ENCODE measurements at places on chromosomes 6 and 20.
A peak's percentile ranks its signal among the peaks of the same experiment; 100 is the strongest.

DNA sequence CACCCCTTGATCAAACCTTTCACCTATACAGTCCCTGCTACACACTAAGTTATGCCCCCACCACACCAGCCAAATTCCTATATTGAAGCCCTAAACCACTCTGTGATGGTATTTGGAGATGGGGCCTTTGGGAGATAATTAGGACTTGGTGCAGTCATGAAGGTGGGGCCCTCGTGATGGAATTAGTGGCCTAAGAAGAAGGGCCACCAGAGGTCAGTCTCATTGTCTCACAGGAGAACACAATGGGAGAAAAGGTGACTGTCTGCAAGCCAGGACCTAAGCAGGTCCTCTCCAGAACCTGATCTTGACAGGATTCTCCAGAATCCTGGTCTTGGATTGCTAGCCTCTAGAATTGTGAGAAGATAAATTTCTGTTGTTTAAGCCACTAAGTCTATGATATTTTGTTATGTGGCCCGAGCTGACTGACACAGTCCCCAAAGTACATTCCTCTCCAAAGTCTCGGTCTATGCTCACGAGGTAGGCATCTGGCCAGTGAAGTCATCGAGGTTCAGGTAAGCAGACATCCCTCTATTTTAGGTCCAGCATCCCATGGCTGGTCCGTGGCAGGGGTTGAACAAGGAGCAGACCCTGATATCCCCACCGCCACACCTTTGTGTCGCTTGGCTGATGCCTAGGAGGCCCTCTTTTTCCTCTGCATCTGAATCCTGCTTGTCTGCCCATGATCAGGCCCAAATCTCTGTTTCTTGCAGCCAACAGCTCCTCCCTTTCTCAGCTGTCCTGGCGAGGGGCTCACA lies 138.9 kb downstream of the NFATC2 start:
- no peak for DNase-seq

DNA sequence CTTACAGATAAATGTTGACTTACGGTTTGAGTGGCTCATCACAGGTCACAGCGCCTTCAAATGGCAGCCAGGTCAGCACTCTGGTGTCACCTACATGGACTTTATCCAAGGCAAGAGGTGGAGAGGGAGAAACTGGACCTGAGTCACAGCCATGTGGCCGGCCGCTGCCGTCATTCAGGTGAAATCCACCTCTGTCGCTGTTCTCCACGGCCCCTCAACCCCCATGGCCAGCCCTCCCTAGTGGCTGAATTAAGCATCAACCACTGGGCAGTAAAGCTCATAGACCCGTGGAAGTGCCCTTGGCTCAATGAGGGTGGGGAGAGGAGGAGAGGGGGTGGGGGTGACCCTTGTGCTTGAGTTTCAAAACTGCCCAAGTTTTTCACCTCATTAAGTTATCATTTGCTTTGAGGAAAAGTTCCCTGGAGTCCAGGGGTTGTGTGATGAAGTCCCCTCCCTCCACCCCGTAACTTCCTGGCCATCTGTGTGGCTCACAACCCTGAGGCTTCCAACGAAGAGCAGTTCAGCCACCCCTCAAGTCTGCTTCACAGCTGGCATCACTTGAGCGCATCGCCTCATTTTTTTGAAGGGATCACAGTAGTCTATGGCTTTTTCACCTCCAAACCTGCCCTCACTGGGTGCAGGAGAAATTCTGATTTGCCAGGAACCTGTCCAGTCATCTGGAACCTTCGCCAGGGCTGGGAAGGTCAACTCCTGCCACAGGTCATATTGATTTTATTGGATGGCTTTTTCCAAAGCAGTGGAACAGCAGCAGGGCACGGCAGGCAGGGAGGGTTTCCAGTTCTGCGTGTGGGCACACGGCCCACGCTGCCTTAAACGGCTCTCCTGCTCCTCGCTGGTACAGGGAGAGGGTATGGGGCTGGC lies 43.5 kb upstream of the APCDD1L start:
- DNase-seq = no peak

- DNase-seq = no peak
Measured at GRCh38 chr6:123171341-123172115, 175.5 kb downstream of the CLVS2 start.

DNA sequence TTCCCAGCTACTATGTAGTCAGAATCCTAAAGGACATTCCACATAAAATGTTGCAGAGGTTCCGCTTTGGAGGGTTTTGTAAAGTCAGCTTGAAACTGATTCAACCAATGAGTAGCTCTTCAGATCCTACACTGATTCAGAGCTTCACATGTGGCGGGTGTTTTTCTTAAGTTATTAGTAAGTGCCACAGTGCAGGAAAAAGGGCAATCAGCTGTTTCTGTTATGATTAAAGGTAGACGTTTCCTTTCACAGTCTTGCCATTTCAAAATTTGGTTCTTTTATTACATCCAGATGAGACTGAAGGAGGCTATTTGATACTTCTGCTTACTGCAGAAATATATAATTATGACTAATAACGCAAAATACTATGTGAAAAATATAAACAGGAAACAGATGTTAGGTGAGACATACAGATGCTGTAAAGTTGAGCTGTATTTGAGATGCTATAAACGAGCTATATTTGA lies 443.9 kb downstream of the CDKAL1 start:
- DNase-seq = no peak

DNA sequence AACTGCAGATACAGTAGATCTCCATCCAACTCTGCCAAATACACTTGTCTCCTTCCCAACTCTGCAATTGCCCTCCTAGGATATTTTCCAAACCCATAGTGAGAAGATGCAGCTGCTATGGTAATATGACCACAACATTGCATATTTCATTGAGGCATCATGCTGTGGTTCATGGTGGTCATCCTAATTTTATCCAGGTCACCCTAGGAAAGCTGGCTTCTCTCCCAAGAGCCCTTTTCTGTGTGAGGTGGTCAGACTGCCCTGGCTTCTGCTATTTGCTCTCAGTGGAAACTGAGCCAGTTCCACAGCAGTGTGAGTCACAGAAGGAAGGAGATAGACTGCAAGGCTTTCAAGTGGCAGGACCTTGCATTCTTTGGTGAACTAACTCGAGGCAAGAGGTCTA lies 5.5 kb downstream of the OGFRL1 start:
- DNase-seq = no peak

DNA sequence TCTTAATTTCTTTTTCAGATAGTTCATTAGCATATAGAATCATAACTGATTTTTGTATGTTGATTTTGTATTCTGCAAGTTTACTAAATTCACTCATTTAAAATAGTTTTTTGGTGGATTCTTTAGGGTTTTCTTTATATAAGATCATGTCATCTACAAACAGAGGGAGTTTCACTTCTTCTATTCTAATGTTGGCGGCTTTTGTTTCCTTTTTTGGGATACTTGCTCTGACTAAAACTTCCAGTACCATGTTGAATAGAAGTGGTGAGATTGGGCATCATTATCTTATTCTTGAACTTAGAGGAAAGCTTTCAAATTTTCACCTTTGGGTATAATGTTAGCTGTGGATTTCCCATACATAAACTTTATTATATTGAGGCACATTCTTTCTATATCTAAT lies 296.9 kb downstream of the BCKDHB start:
- DNase-seq = no peak

DNA sequence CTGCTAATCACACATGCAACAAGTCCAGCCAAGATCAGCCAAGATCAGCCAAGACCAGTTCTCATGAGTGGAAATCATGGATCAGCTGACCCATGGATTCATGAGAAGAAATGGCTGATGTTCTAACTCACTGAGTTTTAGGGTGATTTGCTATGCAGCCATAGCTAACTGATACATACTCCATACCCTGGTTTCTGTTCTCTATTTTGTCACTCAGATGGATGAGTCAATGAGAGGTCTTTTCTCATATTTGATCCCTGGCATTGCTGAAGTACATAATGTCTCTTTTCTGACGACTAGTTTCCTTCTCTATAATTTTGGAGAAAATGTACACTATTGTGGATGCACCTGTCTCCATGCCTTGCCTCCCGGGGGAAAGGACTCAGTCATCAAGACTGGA lies 118.4 kb upstream of the LY86 start:
- DNase-seq = no peak

GRCh38 chr20:9439806-9440205 lies 74.6 kb upstream of the LAMP5 start:
- DNase-seq = no peak

DNA sequence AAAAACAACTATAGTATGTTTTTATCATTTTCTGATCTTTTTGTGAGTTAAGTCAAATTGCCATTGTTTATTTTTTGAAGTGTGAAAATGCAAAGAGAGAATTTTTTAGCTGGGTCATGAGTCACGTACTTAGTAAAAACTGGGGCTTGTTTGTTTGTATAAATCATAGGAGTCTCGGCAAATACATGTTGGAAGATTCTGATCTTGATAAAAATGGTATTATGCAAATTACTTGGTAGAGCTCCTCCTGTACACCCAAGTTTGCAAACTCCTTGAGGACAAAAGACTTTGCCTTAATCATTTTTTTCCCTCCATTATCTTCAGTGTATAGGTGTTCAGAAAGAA lies 25.8 kb downstream of the TBPL1 start:
- DNase-seq = no peak

DNA sequence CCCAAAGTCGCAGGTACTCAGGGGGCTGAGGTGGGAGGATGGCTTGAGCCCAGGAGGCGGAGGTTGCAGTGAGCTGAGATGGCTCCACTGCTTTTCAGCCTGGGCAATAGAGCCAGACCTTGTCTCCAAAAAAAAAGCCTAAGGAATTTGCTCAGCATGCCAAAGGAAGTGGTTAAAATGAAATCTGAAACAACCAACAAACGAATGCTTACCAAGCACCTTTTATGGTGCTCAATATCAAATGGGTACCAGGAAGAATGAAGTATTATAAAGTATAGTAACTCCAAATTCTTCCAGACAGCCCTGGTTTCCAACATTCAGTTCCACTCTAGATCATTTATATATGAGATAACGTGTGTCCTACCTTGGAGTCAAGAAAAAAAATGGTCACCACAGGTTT lies 14.0 kb downstream of the GMDS start:
- DNase-seq = no peak

- no peak for DNase-seq
Measured at GRCh38 chr6:5923840-5924239, 82.9 kb downstream of the NRN1 start.

GRCh38 chr6:116884530-116884929 lies 7.5 kb downstream of the RFX6 start:
- DNase-seq = no peak

- peak; percentile 86 for DNase-seq
Measured at GRCh38 chr6:34696739-34697543, at the start of gene ILRUN. TSS of gene ILRUN (minus strand) at chr6:34696767. CDS start at chr6:34696603, 164 bp downstream.

- no peak for DNase-seq
Measured at GRCh38 chr6:34546551-34547321, 9.4 kb downstream of the SPDEF start.

DNA sequence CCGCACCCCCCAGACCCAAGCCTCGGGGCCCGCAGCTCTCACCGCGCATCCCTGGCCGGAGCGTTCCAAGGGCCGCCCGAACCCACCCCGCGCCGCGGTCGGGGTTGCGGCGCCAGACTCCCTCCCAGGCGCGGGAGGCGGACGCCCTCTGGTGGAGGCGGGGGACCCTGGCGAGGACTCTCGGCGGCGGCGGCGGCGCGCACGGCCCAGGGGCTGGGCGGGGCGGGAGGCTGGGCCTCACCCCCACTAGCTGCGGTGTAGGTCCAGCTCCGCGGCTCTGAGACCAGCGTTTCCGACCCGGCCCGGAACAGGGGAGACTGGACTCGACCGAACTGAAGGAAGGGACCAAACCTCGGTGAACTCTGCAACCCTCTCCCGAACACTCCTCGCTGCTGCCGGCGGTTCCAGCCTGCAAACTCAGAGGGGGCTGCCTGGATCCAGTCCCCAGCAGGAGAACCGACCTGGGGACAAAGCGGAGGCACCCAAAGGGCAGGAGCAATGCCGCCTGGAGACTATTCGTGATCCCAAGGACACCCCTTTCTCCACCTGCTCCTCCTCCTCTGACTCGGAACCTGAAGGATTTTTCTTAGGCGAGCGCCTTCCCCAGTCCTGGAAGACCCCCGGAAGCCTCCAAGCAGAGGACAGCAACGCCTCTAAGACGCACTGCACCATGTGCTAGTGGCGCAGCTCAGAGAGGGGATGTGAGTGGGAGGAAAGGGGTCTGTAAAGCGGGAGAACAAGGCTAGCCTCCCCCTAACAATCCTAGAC lies 859 bp upstream of the TOMM6 start:
- DNase-seq = no peak

DNA sequence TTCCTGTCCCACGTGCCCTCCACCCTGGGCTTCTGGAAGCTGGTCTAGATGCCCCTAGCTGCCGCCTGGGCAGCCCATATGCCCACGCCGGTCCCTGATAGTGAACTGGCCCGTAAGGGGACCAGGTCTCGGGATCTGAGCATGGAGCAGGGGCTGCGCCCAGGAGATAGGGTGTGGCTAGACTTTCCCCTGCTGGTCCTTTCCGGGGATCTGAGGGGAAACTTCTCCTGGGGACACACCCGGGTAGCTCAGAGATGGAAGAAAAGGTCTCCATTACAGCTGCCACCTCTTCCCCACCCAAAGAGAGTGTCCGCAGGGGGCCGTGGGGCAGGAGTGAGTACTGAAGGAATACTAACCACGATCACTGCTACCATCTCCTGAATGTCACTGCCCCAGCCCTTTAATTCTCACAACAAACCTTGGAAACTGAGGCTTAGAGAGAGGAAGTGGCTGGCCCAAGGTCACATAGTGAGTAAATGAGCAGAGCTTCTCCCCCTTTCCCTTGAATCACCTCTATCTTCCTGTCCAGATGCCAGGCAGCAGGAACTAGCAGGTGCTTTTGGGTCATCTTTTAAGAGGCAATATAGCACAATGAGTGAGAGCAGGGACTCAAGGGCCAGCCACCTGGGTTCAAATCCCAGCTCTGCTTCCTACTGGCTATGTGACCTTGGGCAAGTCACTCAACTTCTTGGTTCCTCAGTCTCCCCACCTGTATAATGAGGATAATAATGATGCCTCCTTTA lies 11.8 kb upstream of the CCN5 start:
- no peak for DNase-seq

GRCh38 chr20:62402456-62403150 lies 4.5 kb downstream of the CABLES2 start:
- DNase-seq = no peak

DNA sequence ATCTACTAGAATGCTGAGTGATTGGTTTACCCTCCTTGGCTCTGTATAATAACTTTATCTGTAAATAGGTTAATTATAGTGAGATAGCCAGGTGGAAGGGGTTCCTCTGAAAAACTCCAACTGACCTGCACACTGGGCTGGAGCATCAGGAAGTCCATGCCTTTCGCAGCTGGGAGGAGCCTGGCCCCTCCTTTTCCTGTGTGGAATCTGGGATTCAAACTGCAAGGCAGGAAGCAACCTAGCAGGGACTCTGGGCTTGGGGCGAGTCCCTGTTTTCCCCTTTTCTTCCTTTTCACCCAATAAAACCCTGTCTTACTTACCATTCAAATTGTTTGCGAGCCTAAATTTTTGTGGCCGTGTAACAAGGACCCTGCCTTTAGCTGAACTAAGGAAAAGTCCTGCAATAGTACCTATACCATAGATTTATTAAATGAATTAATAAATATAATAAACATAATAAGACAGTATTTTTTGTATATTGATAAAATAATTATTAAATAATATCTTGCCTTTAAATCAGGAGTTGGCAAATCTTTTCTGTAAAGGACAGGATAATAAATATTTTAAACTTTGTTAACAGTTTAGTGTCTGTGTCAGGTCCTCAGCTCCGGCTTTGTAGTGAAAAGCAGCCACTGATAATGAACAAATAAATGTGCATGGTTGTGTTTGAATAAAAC lies 406.2 kb upstream of the MMS22L start:
- no peak for DNase-seq

Measured in urinary bladder (tissue), 4 donors.